ENCODE measurements at places on chromosomes 4 and X. TPM values are rescaled to one million over a fixed set of nuclear protein-coding genes. Genes with fewer than 3 reads are reported as not detected.

DNA sequence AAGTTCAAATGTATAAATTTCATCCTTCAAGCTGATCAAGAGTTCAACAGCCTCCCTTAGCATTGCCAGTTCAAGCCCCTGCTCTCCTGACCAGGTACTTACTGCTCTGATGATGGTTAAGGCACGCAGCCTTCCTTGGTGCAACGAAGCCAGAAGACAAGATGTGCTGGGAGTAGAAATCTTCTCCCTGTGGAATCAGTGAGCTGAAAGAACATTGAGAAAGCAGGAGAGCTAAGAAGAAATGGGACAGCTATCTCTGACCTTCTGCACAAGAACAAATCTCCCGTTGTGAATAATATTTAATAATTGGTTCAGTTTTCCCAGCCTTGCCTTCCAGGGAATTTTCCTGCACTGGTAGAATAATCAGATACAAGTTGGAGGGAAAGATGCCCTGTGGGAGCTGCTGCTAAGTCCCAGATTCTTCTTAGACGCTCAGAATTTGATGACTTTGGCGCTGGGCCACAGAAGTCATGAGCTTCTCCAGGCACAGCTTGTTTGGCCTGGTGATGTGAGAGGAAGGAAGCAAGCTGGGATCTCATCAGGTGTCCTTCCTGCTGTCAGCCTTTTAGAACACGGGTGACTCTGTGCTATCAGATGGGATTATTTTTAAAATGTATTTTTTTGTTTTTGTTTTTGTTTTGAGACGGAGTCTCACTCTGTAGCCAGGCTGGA lies 77.8 kb downstream of the CD38 start:
- peak; percentile 67 for DNase-seq

- DNase-seq = no peak
Observed at GRCh38 chr4:158858410-158859199, 89.8 kb downstream of the FNIP2 start.

Gene USP26
- polyA plus RNA-seq = 1.0 TPM

GRCh38 chrX:45986971-45987370 lies 558.2 kb downstream of the ZNF674 start:
- no peak for DNase-seq

- no peak for DNase-seq
Observed at GRCh38 chr4:177680308-177680707, 238.1 kb upstream of the AGA start.

- DNase-seq = no peak
Observed at GRCh38 chrX:18890724-18891547, 93.0 kb downstream of the PHKA2 start.

- no peak for DNase-seq
Observed at GRCh38 chr4:107066621-107067020, 30.5 kb upstream of the DKK2 start.

DNA sequence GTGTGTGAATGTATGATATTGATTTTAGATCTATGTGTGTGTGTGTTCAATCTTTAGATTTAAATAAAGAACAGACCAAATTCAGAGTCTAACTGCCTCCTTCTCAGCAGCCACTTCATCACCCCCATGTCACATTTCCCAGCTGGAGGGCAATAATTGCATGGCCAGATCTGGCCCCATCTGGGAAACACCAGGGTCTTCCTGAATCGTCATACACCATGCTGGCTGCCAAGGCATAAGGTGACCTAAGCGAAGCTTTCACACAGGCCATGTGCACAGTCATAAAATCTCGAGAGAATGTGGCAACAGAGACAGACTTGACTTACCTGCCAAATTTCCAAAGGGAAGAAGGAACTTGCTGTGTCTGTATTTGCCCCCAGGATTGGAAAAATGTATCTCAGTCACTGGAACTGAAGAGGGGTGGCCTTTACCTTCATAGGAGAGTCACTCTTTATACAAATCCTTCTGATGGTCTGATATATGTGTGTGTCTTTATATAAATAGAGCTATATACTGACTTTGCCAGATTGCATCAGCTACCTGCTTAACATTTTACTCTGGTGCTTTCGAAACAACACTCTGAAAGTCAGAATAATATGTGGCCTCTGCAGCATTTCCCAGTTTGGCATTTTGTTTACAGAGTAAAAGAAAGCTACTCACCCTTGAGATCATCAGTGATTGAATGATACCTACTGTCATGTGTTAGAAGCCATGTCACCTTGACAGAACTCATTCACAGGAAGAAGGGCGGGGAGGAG lies at the start of gene PLAC1:
PLAC1 (minus strand) TSS at position 470 of the 758 bp plus-strand sequence. CDS start 91,789 bp downstream, outside the sequence.
- no peak for DNase-seq

GRCh38 chr4:8761824-8762205 lies 109.8 kb downstream of the HMX1 start:
- DNase-seq = no peak

DNA sequence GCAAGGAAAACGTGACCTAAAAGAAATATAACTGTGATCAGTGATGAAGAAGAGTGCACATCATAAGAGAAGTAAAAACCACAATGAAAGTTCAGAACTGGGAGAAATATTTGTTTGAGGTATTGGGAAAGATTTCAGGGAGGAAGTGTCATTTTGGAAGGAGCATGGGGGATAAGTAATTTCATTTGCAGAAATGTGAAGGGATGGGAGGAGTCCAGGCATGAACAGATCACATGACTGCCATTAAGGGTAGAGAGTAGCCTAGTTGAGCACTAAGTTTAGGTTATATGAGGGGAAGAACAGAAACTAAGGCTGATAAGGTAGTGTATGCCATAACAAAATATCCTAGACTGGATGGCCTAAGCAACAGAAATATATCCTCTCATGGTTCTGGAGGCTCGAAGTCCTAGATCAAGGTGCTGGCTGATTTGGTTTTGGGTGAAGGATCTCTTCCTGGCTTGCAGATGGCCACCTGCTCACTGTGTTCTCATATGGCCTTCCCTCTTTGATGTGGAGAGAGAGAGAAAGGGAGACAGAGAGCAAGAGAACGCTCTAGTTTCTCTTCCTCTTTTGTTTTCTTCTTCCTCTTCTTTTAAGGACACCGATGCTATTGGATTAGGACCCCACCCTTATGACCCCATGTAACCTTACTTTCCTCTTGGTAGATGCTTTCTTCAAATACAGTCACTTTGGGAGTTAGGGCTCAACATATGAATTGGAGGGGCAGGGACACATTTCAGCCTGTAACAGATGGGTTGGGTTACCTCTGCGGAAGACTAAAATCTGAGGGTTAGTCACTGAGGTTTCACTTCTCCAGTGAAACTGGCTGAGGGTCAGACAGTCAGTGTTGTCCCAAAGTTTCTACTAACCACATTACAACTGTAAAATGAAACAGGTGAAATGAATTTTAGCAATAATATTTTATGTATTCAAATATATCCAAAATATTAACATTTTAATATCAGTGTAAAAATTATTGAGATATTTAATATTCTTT lies 77.9 kb downstream of the EGF start:
- no peak for DNase-seq

Gene SLIT2
- polyA plus RNA-seq = 8.7 TPM

Gene FGFBP2
- 20.3 TPM for polyA plus RNA-seq

DNA sequence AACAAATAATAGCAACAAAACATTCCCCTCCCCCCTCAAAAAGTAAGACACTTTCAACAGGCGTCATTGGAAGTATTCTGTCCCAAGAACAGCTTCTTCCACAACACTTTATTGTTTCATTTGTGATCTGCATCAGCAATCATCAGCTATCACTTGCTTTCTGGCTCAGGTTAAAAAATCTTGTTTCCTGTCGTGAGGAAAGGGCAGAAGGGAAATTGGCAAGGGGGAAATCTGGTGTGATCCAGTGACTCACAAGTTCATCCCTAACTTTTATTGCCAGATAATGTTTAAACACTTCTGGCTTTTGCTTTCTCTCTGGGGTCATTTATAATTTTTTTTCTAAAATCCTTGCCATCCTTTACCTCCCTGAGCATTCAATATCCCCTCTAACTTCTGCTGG lies 247.4 kb upstream of the GIMD1 start:
- DNase-seq = no peak

- DNase-seq = no peak
Observed at GRCh38 chr4:108885211-108885610, 122.4 kb upstream of the ETNPPL start.

- no peak for DNase-seq
Observed at GRCh38 chr4:43882470-43882869, 566.1 kb downstream of the KCTD8 start.

Gene KIAA1210
- polyA plus RNA-seq = 63.0 TPM

- peak; percentile 78 for DNase-seq
Observed at GRCh38 chrX:103687696-103688201, 1.2 kb upstream of the MORF4L2 start.

Gene CTAG1A
- 7.1 TPM for polyA plus RNA-seq

GRCh38 chr4:103091601-103092223 lies 7.9 kb downstream of the BDH2 start:
- DNase-seq = peak; percentile 33

DNA sequence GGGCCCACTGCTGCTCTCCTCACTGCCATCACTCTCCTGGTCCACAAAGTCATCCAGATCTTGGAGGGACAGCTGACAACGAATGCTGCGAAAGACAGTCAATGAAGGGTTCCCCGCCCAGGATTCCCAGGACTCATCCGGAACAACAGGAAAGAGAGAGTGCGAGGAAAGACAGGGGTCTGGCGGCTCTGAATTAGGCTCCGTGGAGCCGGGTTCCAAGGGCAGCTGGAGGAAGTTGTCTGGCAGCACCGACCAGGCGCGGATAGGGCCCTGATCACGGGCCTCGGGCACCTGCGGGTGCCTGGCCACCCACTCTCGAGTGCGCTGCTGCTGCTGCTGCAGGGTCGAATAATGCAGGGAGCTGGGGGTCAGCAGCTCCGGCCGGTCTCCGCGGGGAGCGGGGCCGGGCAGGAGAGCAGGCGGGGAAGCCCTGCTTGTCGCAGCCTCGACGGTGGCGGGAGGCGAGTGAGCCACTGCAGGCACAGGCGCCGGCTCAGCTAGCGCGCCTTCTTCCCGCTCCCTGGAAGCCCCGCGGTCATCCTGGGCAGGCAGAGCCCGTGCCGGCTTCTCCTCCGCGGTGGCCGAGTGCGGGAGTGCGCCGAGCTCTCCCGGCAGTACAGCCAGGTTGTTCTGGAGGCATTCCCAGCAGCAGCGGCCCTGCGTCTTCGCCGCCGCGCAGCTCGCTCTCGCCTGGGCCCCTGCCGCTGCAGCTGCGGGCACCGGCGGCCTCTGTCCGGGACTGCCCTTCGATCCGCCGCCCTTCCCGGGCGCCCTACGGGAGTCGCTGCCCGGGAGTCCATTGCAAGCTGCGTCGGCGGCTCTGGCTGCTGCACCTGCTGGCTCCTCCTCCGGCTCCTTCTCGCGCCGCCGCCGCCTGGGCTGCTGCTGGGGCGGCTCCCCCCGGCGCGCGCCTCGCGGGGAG lies 1.1 kb downstream of the SOWAHB start:
- DNase-seq = peak; percentile 34

Gene ANK2
- 40.0 TPM for polyA plus RNA-seq

DNA sequence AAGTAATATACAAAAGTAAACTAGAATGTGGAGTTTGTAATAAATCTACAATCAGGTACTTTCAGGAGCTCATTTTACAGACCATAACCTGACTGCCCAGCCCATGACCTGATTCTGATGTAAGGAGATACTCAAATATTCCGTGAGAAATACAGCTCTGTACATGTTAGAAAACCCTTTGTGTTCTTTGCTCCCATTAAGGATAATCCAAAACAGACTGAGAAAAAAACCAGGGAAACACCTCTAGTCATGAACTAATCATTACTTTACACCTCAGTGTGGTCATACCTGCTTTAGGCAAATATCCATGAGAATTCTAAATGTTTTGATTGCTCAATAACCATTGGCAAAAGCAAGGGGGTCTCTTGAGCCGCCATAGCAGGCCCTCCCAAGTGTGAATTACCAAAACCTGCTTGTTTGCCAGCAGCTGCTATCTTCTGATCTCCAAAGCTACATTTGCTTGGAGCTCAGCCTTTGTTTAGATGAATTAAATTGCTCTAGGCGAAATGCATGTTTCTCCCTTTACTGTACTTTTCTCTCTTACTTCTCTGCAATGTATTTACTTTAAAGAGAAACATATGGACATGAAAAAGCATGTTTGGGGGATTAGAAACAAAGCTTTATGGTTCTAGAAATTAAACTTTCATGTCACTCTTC lies 79.1 kb downstream of the ANKRD50 start:
- no peak for DNase-seq

Gene MAGEC1
- 16.2 TPM for polyA plus RNA-seq

DNA sequence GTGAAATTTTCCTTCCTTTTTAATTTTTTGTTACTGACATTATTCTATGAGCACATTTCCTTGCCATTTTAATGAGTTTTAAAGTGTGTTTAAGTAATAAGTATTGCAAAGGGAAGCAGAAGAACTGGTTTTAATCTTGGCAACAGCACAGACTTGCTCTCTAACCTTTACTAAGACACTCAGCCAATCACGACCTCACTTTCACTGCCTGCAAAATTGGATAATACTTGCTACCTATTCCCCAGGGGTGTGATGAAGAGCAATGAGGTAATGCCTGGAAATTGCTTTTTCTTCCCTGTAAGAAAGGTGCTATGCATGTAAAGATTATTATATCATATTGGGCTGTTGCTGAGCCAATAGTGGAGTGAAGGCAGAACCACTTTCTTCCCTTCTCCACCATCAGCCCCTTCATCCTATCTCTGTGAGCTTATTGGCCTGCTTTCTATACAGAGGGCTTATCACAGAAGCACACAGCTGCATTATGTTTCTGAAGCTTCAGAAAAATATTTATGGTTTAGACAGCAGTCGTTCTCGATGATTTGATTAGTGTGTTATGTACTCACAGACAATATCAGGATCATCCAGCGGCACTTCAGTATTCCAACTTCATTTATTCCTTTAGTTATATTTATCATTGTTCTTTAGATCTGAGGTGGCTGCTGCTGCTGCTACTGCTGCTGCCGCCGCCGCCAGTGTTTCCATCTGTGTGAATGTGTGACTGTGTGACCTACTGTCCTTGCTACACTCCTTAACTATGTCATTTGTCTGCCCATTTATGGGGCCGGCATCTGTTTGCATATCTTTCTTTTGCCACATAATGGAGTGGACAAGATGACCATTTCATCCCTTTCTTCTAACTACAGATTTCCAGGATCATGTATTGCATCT lies 255.1 kb downstream of the C4orf33 start:
- no peak for DNase-seq

Gene TBX22
- 27.3 TPM for polyA plus RNA-seq

- no peak for DNase-seq
Observed at GRCh38 chrX:4787971-4788370, 1074.5 kb upstream of the PRKX start.

DNA sequence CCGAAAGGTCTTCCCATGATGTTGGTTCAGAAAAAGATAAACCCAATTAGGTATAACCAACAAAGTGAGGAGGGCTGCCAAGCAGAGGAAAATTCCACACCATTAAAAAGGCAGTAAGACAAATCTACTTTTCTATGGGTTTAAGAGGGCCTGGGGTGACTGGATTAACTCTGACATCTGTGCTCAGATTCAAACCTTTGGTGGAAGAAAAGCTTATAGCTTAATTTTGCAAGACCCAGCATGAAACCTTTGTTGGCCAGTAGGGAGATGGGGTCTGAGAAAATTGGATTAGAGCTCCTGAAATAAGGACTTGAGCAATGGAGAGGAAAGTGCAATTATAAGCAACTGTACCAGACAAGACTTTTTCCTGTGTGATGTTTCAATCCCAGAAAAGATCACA lies 104.2 kb downstream of the KDR start:
- DNase-seq = no peak

Gene BEX3
- 289 TPM for polyA plus RNA-seq

Data from testis (tissue), 5 donors.